ENCODE measurements at places on chromosomes 4 and X.

DNA sequence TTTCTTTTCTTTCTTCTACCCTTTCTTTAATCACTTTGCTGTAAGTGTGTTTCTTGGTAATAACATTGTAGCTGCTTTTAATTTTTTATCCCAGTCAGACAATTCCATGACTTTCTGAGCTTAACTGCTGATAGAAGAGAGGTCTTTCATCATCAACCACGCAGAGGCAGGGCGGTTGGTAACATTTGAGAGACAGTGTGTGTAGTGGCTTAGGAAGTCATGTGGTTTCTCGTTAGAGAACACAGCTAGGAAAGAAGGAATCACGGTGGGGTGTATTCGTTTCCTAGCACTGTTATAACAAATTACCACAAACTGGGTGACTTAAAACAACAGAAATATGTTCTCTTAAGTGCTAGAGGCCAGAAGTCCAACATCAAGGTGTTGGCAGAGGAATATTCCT, 11.5 kb downstream of the PRPS2 start:
- DNase-seq = no peak

- no peak for DNase-seq
Measured at GRCh38 chr4:142778430-142778829, 67.7 kb downstream of the INPP4B start.

DNA sequence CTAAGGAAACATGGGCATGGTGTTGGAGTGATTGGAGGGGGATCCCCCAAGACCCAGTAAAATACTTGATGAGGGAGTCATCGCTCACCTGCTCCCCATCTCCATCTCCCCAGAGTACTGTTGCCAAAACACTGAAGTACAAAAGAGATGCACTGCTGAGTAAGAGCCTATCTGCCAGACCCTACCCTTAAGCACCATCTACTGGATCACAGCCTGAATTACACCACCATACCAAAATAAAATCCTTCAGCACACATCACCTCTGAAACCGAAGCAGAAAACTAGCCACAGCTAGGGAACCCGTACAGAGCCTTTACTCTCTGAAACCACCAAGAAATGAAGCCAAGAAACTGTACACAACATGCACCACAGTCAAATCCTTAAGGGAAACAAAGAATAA, 466.3 kb upstream of the ACTRT1 start:
- no peak for DNase-seq

GRCh38 chr4:154137320-154137905, 348.5 kb upstream of the SFRP2 start:
- no peak for DNase-seq

GRCh38 chrX:125627676-125628075, 308.0 kb downstream of the TEX13C start:
- DNase-seq = no peak

DNA sequence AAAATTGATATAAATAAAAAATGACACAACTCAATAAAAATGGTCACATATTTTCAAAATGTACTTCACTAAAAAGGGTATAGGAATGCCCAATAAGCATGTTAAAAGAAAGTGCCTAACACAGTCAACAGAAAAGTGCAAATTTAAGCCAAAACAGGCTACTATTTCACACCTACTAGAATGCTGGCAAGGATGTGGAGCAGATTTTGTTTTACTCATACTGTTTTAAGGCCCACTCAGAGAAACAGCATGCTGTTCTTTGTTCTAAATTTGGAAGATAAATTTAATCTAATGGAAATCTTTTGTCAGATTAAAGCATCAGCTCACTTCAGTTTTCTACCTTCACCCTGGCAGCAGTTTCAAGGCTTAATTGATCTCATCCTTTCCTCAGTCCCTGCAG, 576.8 kb upstream of the HS3ST1 start:
- no peak for DNase-seq

- no peak for DNase-seq
Measured at GRCh38 chr4:97984545-97985131, 158.6 kb downstream of the STPG2 start.

GRCh38 chrX:72073633-72074032, 58.1 kb downstream of the RTL5 start:
- DNase-seq = no peak

GRCh38 chr4:61938250-61938846, 738.2 kb downstream of the ADGRL3 start:
- DNase-seq = no peak

DNA sequence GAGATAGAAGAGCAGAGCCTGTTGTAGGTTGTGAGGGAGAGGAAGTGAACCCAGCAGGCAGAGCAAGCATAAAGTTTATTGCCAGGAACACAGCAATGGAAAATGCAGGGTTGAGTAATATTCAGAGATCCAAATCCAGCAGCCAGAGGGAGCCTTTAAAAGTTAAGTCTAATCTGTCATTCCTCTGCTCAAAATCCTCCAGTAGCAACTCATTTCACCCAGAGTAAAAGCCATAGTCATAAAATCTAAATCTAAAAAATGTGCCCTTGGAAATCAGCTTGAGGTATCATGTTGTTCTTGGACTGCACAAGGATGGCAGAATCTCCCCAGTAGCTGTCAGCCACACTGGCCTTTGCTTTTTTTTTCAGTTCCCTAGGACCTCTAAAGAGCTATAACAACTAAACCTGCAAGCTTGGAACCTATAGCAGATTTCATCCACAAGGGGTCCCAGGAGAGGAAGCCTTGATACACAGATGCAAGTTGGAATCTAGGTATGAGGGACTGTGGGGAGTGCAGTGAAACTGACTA, 62.9 kb upstream of the FRAS1 start:
- no peak for DNase-seq

GRCh38 chr4:42543126-42543525, 113.8 kb downstream of the ATP8A1 start:
- no peak for DNase-seq

DNA sequence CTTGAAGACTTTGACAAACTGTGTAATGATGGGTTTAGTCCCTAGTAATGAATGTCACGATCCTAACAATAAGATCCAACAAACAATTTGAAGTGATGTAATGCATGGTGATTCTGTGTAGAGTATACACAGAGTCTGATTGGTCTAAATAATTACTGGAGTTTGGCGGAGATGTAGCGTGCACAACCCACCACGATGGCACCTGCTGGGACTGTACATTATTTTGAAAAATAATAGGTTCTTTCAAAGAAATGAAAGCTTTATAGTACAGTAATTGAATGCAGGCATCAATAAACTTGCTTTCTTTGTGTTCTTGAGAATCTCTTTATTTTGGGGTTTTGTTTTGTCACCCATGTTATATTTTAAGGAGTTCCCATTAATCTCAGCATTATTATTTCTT, 902.2 kb upstream of the PCDH7 start:
- DNase-seq = no peak

DNA sequence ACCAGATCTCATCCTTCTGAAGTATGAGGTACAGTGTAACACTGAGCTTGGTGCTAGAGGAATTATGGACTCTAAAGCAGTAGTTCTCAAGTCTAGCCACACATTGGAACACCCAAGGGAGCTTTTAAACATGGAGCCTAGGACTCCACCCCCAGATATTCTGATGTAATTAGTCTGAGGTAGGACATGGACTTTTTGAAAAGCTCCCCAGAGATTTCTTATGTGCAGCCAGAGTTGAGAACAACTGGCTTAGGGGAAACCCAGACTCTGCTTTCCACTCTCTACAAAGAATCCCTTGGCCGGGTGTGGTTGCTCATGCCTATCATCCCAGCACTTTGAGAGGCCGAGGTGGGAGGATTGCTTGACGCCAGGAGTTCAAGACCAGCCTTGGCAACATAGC, 11.6 kb upstream of the GDPD2 start:
- no peak for DNase-seq

DNA sequence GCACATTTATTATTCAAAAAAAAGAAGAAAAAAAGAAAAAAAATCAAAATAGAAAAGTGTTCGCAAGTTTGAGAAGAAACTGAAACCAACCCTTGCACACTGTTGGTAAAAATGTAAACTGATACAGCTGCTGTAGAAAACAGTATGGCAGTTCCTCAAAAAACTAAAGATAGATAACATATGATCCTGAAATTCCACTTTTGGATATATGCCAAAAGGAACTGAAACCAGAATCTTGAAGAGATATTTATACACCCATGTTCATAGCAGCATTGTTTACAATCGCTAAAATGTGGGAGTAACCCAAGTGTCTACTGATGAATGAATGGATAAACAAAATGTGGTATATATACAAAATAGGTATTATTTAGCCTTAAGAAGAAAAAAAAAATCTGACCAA, 155.4 kb downstream of the TBCK start:
- no peak for DNase-seq

Measured in stimulated activated CD8-positive, alpha-beta memory T cell treated with anti-CD3 and anti-CD28 coated beads, Interleukin-7, amount 100 ng/mL, for 24 hours (primary cell).